ENCODE measurements at places on chromosomes 2 and 18. TPM values are rescaled to one million over a fixed set of nuclear protein-coding genes. Genes with fewer than 3 reads are reported as not detected.

Gene CD8A
- 1.3 TPM for total RNA-seq

Gene GALNT3
- total RNA-seq, result 3.8 TPM

Gene CCBE1
- 41.2 TPM for total RNA-seq

GRCh38 chr18:63237881-63238692 is 81.5 kb downstream of the BCL2 start:
- no peaks in the 10 kb centered on the region for H3K27me3 ChIP-seq
- H3K4me3 ChIP-seq, result peak overlapping the region; percentile 2
- peaks cover 15% of the 10 kb centered on the region for H3K4me1 ChIP-seq
- no peak for DNase-seq
- no peaks in the 10 kb centered on the region for H3K36me3 ChIP-seq

DNA sequence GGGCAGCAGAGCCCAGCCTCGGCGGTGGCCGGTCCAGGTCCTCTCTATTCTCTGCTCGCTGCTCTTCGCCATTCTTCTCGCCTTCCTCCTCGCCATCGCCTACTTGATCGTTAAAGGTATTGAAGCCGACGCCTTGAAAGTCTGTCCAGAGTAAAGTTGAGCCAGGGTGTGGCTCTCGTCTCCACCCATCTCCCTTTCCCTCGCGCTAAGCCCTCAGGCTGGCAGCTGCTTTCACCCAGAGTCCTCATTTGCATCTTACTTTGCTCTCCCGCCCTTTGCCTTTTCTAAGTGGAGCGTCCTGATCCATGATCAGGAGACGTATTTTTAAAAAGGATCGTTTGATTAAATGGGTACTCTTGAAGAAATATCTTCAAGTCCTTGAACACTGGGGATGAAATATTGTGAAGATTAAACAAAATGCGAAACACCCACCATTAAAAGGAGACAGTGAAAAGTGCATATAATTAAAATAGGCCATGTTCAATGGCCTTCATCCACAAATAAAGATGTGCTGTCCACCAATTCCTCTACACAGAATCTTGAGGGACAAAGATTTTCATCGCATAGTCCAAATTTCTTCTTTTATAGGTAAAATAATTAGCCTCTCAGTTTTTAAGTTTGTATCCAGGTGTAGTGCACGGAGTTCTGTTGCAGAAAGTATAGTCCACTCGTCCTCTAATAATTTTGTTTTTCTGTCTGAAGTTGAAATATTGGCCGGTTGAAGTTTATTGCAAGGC is 657 bp downstream of the ARL6IP6 start:
- no peaks in the 10 kb centered on the region for H3K27me3 ChIP-seq
- H3K27ac ChIP-seq, result peak overlapping the region; percentile 36
- H3K36me3 ChIP-seq, result no peaks in the 10 kb centered on the region

DNA sequence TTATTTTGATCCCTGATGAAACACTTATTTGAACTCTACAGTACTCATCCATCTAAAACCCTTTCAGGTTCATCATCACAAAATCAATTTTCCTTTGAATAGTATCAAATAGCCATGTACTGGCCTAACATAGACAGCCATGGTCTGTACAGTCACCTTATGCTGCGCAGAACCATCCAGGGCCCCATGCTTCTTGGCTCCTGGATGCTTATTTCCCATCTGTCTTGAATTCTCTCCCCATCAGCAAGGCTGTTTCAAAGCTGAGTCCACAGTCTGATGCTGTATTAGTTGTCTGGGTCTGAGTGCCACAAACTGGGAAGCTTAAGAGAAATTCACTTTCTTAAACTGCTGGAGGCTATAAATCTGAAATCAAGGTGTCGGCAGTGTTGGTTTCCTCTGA is 290.2 kb downstream of the OSR1 start:
- H3K36me3 ChIP-seq, result no peaks in the 10 kb centered on the region
- H3K4me1 ChIP-seq, result peaks cover 2% of the 10 kb centered on the region
- H3K4me3 ChIP-seq, result no peak overlapping the region
- DNase-seq, result no peak
- H3K27me3 ChIP-seq, result no peaks in the 10 kb centered on the region

DNA sequence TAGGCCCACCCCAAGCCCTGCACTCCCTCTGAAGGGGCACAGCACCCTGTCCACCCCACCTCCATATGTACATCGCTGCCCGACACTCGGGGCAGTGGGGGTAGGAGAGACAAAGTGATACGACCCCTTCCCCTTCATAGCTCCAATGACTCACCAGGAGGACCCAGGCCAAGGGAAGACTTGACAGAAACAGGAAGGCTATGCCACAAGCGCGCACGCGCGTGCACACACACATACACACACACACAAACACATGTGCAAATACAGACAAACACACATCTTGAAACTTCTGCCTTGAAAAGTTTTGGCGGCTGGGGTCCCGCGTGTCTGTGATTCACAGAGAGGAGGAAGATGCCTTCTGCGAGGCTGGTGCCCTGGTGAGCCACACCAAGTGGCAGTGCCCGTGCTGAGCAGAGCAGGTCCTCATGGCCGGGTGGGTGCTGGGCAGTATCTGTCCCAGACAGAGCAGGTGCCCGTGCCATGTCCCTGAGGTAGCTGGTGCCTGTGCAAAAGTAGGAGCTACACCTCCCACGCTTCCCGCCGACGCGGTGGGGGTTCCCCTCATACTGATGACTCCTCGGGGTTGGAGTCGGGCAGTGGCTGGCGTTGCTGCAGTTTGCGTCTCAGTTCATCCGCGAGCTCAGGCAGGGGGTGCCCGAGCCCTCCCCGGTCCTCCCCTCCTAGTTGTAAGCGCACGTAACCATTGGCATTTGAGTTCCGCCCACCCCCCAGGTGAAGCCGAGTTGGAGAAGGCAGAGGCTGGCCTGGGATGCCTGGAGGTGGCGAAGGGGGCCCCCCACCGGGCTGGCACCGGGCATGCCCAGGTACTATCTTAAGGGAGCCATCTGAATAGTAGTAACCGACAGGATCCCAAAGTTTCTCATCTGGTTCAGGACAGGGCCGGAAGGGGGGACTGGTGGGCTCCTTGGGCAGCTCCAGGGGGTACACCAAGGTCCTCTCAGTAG is 2.5 kb upstream of the ANKRD39 start:
- no peaks in the 10 kb centered on the region for H3K27me3 ChIP-seq
- no peak overlapping the region for H3K27ac ChIP-seq
- no peaks in the 10 kb centered on the region for H3K36me3 ChIP-seq
- H3K4me1 ChIP-seq, result peaks cover 14% of the 10 kb centered on the region

DNA sequence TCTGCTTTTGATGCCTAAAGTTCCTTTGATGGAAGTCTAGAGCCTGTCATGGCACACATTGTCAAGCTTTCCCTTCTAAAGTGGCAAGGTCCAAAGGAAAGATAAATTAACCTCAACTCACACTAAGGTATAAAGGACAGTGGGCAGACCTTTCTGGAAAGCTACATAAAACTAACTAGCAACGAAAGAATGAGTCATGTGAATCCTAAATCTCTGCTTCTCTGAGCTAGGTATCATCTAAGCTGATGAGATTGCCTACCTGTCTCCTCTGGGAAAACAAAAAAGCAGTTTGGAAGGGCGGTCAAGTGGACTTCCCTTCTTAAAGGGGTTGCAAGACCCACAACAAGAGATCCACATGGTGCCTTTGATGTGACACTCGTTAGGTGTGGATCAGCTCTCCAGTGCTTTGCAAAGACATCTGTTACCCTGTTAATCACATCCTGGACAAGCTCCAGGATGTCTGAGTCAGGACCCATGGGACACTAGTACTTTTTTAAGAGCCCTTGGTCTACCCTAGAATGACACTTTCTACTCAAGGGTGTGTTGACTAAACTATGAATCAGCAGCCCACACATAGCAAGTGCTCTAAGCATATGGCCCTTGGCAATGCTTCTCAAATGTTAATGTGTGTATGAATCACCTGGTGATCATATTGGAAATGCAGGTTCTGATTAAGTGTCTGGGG is 173.5 kb downstream of the ALK start:
- no peaks in the 10 kb centered on the region for H3K27me3 ChIP-seq
- DNase-seq, result no peak
- no peak overlapping the region for H3K27ac ChIP-seq
- H3K36me3 ChIP-seq, result no peaks in the 10 kb centered on the region
- H3K4me1 ChIP-seq, result no peaks in the 10 kb centered on the region

DNA sequence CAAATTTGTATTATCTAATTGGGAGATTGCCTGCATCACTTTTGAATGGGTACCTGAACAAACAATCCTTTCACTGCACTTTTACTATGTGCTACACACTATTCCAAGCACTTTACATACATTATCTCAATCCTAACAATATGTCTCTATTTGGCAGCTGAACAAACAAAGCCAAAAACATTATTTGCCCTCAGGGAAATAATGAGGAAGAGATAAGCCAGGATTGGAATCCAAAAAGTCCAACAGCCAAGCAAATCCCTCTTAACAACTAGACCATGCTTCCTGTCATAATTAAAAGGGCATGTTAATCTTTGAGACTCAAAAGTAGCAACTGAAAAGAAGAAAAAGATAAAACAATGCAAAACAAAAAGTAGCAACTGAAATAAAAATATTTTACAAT is 32.1 kb downstream of the RPRD1A start:
- H3K4me1 ChIP-seq, result peaks cover 4% of the 10 kb centered on the region
- no peaks in the 10 kb centered on the region for H3K36me3 ChIP-seq
- no peak overlapping the region for H3K4me3 ChIP-seq
- H3K27ac ChIP-seq, result no peak overlapping the region
- no peaks in the 10 kb centered on the region for H3K27me3 ChIP-seq
- DNase-seq, result no peak

GRCh38 chr18:21306368-21306767 is 64.3 kb downstream of the GREB1L start:
- no peaks in the 10 kb centered on the region for H3K4me1 ChIP-seq
- H3K27me3 ChIP-seq, result no peaks in the 10 kb centered on the region
- H3K4me3 ChIP-seq, result no peak overlapping the region

DNA sequence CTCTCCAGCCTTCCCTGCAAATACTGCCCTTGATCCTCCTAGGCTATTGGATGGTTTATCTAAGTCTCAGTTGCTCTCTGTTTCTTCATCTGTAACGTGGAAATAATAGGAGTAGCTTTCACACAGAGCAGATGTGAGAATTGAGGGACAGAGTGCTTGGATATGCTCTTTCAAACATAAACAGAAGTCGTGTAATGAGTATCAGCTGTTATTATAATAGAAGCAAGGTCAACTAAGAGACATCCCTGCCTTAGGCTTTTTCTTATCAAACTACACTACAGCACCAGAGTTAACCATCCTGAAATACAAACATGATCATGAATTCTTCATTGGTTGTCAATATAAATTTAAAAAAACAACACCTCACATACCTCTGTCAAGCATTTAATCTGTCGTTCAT is 138.2 kb downstream of the DOK6 start:
- peaks cover 5% of the 10 kb centered on the region for H3K4me1 ChIP-seq
- H3K36me3 ChIP-seq, result no peaks in the 10 kb centered on the region
- H3K4me3 ChIP-seq, result no peak overlapping the region
- H3K27me3 ChIP-seq, result no peaks in the 10 kb centered on the region
- DNase-seq, result no peak
- H3K27ac ChIP-seq, result no peak overlapping the region

GRCh38 chr2:117938611-117939010 is 75.3 kb downstream of the CCDC93 start:
- no peaks in the 10 kb centered on the region for H3K27me3 ChIP-seq
- H3K4me1 ChIP-seq, result no peaks in the 10 kb centered on the region
- H3K27ac ChIP-seq, result no peak overlapping the region
- no peaks in the 10 kb centered on the region for H3K36me3 ChIP-seq
- no peak for DNase-seq
- H3K4me3 ChIP-seq, result no peak overlapping the region

DNA sequence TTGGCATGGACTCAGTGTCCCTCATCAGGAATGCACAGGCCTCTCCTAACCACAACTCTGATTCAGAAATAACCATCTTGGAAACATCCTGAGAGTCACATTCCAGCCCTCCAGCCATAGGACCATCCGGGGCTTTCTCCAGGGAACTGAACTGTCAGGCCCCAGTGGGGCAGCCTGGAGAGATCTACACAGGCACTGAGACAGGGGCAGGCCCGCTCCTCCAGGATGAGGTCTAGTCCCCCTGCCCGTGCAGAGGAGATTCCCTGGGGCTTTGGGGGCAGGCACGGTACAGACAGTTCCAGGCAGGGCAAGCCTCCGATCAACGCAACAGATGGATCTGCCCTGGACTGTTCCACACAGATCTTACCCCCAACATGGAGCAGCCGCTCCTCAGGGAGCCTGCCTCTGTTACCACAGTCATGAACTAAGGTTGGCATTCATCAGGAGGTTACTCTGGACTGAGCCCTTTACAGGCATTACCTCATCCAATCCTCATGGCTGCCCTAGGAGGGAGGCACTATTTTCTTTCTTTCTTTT is 12.0 kb downstream of the KCNK3 start:
- H3K4me1 ChIP-seq, result peaks cover 6% of the 10 kb centered on the region
- no peak overlapping the region for H3K27ac ChIP-seq
- H3K27me3 ChIP-seq, result no peaks in the 10 kb centered on the region
- DNase-seq, result no peak
- no peak overlapping the region for H3K4me3 ChIP-seq
- no peaks in the 10 kb centered on the region for H3K36me3 ChIP-seq

DNA sequence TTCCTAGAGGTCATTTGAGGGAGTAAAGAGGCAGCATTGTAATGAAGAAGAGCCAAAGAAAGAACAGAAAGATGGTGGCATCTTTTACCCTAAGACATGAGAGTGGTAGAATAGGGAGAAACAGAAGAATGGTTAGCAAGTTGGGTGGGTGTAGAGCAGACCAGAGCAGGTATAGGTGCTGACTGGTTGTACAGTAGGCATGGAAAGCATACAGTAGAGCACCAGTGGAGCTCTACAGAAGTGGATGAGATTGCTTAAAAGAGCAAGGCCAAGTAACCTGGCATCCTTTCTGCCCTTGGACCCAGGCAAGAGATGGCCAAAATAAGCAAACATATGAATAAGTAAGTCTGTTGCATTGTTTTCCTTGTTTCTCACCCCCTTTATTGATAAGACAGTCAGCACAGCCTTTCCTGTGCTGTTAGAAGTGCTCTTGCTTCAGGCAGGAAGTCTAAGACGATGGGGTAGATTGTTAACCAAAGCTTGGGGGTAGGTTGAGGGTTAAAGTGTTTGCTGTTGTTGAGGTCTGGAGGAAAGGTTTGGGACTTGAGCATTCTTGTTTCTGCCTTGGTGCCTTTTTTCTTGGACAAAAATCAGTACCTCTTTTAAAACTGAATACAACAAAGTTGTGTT is 76.9 kb downstream of the DIS3L2 start:
- no peaks in the 10 kb centered on the region for H3K4me1 ChIP-seq
- H3K27ac ChIP-seq, result no peak overlapping the region
- no peaks in the 10 kb centered on the region for H3K36me3 ChIP-seq
- no peak overlapping the region for H3K4me3 ChIP-seq

DNA sequence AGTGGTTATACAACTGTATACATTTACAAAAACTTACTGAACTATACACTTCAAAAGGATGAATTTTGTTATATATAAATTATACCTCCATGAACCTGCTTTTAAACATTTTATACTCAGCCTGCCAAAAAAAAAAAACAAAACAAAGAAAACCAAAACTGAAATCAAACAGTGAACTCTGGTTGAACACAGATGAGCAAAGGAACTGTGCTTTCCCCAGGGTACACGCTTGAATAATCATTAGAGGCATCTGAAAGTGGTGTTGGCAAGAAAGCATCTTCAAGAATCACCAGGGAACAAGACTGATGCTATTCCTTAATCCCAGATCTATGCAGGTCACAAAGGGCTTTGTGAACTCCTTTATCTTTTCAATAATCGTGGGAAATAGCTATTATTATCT is 77.0 kb upstream of the LYPD1 start:
- H3K27me3 ChIP-seq, result no peaks in the 10 kb centered on the region
- DNase-seq, result no peak
- no peak overlapping the region for H3K27ac ChIP-seq
- no peak overlapping the region for H3K4me3 ChIP-seq
- H3K36me3 ChIP-seq, result no peaks in the 10 kb centered on the region
- no peaks in the 10 kb centered on the region for H3K4me1 ChIP-seq
